Calu3 (cell line): ENCODE measurements at places on chromosomes 13 and 19. TPM values are rescaled to one million over a fixed set of nuclear protein-coding genes. Genes with fewer than 3 reads are reported as not detected.

- DNase-seq: no peak
Measured at GRCh38 chr13:94121686-94122085, 357.8 kb downstream of the DCT start.

- DNase-seq: no peak
Measured at GRCh38 chr19:35211545-35212230, 16.9 kb downstream of the FAM187B start.

Gene CABP5
- not detected in 2 replicates for total RNA-seq

DNA sequence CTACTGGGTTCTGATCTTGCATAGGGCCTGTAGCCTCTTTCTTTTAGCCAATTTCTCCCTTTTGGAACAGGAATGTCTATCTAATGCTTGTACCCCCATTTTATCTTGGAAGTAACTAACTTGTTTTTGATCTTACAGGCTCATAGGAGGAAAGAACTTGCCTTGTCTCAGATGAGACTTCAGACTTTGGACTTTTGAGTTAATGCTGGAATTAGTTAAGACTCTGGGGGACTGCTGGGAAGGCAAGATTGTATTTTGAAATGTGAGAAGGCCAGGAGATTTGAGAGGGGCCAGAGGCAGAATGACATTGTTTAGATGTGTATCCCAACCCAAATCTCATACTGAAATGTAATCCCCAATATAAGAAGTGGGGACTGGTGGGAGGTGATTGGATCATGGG lies 2.5 kb upstream of the ZNF546 start:
- no peak for DNase-seq

Gene TMEM205
- 82.0 and 94.4 TPM in 2 replicates for total RNA-seq
